ENCODE measurements at places on chromosomes 11 and 22.
A peak's percentile ranks its signal among the peaks of the same experiment; 100 is the strongest.

- DNase-seq, result peak; percentile 86
Measured at GRCh38 chr22:20016734-20017621, at the start of gene ARVCF. Gene ARVCF (minus strand): TSS chr22:20016823. CDS start chr22:19990794, 26,029 bp downstream.

DNA sequence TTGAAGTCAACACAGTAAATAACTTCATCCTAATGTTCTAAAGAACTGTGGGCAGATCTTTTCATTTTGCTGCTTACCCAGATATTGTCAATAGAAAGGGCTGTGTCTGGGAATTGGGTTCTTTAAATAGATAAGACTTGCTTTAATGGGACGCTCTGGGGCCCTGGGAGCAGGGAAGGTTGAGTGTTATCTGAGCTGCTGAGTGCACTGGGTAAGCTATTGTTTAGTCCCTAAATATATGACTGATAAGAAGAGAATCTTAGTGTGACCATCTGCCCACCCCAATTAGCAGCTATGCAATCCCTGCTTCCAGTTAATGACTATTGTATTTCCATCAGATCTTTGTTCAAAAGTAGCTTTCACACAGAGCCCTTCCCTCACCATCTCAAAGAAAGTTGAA is 44.4 kb downstream of the ARHGAP42 start:
- DNase-seq, result no peak

DNA sequence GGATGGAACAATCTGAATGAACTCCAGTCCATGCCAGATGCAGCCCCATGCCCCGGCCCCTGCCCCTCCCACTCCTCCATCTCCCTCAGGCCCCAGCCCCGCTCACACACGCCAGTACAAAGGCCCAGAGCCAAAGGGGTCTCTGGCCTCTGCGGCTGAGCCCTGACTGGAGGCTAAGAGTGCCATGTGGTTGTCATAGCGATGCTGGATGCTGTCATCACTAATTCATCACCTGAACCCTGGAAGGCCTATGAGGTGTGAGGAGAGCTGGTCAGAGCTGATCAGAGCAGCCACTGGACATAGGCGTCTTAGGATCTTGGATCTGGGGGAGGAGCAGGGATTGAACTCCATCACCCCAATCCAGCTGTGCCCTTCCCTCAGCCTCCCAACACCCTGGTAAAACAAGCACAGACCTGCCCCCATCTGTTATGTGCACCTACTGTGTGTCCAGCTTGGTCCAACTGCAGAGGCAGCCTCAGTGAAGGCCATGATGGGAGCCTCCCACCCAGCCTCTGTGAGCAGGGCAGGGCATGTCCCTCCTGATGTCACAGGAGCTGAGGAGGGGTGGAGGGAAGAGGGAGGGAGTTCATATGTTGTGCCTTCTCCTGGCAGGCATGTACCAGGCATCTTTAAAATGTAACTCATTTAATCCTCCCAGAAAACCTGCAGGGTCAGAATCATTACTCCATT is 16.7 kb downstream of the PDE2A start:
- no peak for DNase-seq

DNA sequence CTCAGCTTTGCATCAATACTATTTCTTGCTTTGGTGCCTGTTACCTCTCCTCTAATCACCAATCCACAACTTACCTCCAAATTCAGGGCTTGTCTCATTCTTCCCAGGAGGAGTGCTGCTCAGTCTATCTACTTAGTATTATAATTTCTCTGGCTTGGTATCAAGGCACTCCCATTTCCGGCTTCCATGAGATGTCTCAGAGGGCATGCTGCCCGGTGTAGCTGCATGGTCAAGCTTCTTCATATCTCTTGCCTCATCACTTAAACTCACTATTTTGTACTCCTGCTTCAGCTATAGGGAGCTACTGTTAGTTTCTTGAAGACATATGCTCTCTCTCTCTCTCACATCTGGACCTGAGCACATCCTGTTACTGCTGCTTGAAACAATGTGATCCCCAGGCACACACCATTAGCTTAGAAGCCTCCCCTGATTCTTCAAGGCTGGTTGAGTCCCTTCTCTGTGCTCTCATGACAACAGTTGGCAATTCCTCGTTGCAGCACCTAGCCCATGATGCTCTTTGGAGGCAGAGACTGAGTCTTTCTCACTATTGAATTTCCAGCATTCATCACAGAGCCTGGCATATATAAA is 182.8 kb upstream of the SYN3 start:
- DNase-seq, result no peak

DNA sequence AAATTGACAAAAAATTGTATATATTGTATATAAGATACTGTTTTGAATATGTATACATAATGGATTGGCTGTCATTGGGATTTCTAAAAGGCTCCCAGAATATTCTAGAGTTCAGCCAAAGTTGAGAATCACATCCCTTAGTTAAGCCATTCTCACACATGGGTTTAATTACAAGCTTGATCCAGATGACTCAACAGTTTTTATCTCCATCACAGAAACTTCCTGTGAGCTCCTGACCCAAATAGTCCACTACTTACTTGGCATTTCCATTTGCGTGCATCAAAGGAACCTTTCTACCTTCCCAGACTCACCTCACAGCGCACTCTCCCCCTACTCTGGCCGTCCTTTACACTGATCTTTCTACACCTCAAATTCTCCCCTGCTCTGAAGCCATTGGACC is 184.8 kb upstream of the ARHGAP20 start:
- no peak for DNase-seq

- no peak for DNase-seq
Measured at GRCh38 chr22:45583504-45583903, 80.8 kb downstream of the FBLN1 start.

- DNase-seq, result no peak
Measured at GRCh38 chr11:118928870-118929500, 3.3 kb upstream of the BCL9L start.

DNA sequence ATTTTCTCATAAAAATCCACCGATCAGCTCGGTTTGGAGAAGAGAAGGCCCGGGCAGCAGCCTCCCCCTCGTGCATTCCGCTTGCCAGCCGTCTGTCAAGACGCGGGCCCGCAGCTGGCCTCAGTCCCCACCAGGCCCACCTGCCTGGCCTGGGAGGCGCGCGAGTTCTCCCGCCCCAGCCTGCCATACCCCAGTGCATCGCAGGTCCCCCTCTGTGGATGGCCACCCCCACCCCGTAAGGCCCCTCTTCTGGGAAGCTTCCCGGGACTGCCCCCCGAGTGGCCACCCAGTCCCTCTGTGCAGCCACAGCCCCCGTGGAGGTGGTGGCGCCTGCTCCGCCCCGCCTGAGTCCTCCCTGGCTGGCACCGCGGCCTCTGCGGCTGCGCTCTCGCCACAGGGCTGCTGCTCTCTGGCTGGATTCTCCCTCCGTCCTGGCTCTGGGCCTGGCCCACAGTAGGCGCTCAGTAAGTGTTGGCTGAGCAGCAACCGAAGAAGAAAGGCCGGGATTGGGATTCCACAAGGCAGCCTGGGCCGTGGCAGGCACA is 74.0 kb upstream of the TCF20 start:
- DNase-seq, result no peak

DNA sequence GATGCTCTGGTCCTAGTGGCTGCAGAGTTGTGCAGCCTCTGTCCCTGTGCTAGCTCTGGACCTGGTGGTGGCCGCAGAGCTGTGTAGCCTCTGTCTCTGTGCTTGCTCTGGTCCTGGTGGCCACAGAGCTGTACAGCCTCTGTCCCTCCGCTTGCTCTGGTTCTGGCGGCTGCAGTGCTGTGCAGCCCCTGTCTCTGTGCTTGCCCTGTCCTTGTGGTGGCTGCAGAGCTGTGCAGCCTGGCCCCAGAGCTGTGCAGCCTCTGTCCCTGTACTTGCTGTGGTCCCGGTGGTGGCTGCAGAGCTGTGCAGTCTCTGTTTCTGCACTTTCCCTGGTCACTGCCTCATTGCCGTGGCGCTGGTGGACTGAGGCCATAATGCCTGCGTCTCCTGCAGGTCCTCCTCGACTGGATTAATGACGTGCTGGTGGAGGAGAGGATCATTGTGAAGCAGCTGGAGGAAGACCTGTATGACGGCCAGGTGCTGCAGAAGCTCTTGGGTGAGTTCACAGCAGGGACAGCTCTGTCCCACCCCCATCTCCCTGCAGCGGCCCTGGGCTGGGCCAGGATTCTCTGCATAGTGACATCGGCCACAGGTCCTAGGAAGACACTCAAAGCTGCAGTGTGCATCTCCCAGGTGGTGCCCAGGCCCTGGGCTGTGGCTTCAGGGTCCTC is 61.9 kb upstream of the PARVG start:
- no peak for DNase-seq

DNA sequence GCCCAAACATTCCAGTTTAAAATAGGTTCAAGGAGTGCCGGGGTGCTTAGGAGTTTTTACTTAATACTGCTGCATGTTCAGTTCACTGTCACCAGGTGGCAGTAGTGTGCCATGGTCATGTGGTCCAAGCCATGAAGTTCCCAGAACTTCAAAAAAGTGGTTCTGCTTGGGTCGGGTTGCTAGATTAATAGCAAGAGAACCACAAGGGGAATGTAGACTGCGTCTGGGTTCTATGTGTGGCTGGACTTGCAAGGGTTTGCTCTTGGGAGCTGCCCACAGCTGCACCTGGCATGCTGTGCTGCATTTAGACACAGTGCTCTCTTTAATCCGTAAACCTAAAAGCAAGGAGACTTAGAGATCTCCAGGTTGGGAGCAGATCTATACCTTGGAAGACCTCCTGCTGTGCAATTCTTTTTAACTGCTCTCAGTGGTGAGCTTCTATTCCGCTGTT is 6.5 kb upstream of the SPON1 start:
- DNase-seq, result peak; percentile 16

- DNase-seq, result no peak
Measured at GRCh38 chr11:48062649-48063048, 82.3 kb downstream of the PTPRJ start.

- no peak for DNase-seq
Measured at GRCh38 chr22:28792491-28793383, 7.6 kb downstream of the XBP1 start.

- DNase-seq, result no peak
Measured at GRCh38 chr11:2205981-2206690, 34.5 kb upstream of the TH start.
